AML-193 (cell line): ENCODE measurements at places on chromosomes 16 and 17.
A peak's percentile ranks its signal among the peaks of the same experiment; 100 is the strongest.

- no peak for DNase-seq
These were observed 27.3 kb upstream of the RNPS1 start for GRCh38 chr16:2295056-2295798.

DNA sequence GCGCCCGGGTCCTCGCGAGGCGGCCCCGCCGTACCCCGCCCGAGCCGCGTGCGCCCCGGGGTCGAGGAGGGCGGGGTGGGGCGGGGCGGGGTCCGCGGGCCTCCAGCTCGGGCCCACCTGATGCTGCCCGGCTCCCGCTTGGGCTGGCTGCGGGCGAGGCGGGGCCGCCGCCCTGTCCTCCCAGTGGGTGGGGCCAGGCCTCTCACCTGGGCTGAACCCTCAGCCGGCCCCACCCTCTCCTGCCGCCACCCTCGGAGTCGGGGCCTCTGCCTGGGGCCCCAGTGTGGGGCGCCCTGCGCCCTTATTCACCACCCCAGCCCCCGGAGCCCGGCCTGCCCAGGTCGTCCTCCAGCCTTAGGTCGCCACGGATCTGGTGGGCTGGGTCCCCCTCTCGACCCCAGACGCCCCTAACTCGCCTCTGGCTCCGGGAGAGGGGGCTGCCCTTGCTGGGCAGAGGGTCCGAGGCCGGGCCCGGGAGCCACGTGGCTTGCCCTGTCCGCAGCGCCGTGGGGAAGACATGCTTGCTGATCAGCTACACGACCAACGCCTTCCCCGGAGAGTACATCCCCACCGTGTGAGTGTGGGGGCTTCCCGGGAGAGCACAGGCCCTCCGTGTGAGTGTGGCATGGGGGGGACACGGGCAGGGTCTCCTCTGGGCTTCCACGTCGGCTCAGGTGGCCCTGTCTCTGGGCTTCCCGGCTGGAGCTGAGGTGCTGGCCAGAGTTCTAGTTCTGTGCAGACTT lies 578 bp downstream of the RAC3 start:
- DNase-seq: no peak

- DNase-seq: no peak
These were observed 5.5 kb upstream of the CDIPT start for GRCh38 chr16:29868396-29869009.

DNA sequence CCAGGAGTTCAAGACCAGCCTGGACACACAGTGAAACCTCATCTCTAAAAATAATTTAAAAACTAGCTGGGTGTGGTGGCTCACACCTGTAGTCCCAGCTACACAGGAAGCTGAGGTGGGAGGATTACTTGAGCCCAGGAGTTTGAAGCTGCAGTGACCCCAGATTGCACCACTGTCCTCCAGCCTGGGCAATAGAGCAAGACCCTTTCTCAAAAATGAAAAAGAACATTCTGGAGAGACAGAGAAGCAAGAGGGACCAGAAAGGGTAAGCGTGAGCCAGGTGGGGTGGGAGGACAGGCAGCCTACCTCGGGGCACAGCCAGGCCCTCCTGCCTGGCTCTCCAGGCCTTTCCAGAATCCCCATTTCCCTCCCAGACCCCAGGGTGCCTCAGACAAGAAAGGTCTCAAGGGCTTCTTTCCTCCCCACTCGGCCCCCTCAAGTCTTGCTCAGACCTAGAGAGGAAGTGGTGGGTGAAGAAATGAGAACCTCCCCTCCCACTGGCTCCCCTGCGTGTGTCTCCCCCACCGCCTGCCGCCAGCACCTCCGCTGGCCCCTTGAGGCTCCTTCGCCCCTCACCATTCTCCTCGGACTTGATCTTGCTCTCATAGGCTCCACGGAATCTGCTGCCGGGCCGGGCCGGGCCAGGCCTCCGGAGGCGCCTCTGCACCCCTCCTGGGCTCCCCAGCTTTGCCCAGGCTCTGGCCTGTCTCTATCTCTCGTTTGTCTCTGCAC lies 503 bp downstream of the C16orf54 start:
- peak; percentile 46 for DNase-seq

- no peak for DNase-seq
These were observed 28.6 kb upstream of the ITGA3 start for GRCh38 chr17:50027172-50027880.

DNA sequence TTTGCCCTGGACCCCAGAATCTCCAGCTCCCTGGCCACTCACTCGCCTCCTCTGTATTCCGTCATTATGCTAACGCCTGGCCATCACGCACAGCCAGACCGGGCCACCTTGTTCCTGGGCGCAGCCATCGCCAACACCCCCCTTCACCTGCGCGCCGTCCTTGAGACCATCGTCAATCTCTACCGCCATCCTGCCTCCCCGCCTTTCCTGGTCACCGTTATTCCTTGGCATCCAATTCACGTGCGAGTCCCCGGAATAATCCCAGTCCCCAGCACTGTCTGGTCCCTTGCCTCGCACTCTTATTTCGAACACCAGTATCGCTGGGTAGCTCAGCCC lies 541 bp downstream of the VKORC1 start:
- DNase-seq: no peak

DNA sequence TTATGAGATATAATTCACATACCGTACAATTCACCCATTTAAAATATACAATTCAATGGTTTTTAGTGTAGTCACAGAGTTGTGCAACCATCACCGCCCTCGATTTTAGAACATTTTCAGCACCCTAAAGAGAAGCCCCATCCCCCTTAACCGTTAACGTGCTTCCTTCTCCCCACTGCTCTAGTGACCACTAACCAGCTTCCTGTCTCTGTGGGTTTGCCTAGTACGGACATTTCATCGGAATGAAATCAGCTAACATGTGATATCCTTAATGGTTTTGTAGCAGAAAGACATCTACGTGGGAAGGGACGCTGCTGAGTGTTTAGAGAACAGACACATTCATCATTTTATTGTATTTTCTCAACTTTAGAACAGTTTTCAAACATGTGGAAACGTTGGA lies 80.8 kb upstream of the HSBP1 start:
- peak; percentile 94 for DNase-seq

GRCh38 chr16:11354407-11354732 lies 9.1 kb downstream of the RMI2 start:
- no peak for DNase-seq

DNA sequence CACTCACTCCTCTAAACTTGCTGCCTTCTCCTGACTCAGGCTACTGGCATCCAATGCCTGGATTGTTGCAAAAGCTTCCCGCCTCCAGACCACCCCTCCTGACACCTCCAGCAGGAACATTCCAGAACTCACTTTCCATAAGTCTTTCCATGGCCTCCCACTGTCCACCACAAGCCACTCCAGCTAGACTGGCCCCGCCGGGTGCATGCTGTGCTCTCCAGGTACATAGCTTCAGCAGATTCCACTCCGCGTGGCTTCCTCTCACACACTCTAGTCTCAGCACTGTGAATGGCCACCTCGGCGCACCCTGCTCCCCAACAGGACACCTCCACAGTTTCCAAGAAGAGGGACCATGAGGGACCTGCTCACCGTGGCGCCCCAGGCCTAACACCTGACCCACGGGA lies 25.9 kb upstream of the FAAP100 start:
- DNase-seq: no peak

GRCh38 chr16:3625911-3626732 lies 14.7 kb upstream of the SLX4 start:
- DNase-seq: peak; percentile 88

GRCh38 chr17:41863074-41863848 lies 2.0 kb downstream of the KLHL11 start:
- DNase-seq: no peak

- DNase-seq: no peak
These were observed 62.6 kb upstream of the ERN1 start for GRCh38 chr17:64192589-64192988.

GRCh38 chr16:57331355-57331754 lies 27.2 kb upstream of the CCL22 start:
- DNase-seq: no peak

- DNase-seq: no peak
These were observed 144.9 kb downstream of the SOCS1 start for GRCh38 chr16:11111150-11111549.

GRCh38 chr17:53792997-53793396 lies 29.7 kb upstream of the KIF2B start:
- DNase-seq: no peak

GRCh38 chr17:79888811-79889634 lies 49.8 kb upstream of the CBX4 start:
- DNase-seq: no peak

DNA sequence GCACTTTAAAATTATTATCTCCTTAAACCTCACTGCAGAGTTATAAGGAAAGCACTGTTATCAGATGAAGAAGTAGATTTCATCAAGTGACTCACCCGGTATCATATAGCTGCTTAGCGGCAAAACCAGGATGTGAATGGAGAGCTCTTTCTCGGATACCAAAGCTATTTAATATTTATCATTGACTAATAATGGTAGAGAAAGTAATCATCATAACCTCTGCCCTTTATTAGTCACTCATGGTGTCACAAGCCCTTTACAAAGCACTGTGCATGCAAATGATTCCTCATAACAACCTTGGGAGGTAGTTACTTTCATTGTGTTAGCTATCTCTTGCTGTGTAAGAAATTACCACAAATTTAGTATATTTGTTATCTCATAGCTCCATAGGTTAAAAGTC lies 592.9 kb downstream of the MAF start:
- no peak for DNase-seq
